ENCODE measurements at places on chromosomes 13 and 19. TPM values are rescaled to one million over a fixed set of nuclear protein-coding genes. Genes with fewer than 3 reads are reported as not detected.

Gene TNPO2
- 60.2 TPM for total RNA-seq

Gene C1QTNF9
- total RNA-seq: not detected

Gene IFNL1
- total RNA-seq: not detected

Gene GTF3A
- total RNA-seq: 151 TPM

DNA sequence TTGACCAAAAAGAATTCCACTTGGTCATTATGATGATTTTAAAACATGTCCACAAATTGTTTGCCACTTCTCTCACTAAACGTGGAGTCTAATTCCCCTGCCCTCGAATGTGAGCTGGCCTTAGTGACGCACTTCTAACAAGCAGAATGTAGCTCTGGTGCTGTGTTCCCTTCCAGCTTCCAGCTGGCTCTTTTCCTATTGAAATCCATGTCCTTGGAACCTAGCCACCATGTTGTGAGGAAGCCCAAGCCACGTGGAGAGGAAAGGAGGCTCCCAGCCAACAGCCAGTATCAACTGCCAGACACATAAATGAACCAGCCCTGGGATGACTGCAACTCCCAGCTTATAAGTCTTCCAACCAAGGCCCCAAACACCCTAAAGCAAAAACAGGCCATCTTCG is 23.6 kb upstream of the CEBPA start:
- DNase-seq: no peak

- DNase-seq: no peak
Measured at GRCh38 chr19:4814625-4815425, 16.7 kb downstream of the TICAM1 start.

Measured in glomerular endothelial cell (primary cell).